ENCODE measurements at places on chromosomes 3 and 15.

GRCh38 chr3:159818997-159819500 is 169.6 kb upstream of the IL12A start:
- DNase-seq: no peak

DNA sequence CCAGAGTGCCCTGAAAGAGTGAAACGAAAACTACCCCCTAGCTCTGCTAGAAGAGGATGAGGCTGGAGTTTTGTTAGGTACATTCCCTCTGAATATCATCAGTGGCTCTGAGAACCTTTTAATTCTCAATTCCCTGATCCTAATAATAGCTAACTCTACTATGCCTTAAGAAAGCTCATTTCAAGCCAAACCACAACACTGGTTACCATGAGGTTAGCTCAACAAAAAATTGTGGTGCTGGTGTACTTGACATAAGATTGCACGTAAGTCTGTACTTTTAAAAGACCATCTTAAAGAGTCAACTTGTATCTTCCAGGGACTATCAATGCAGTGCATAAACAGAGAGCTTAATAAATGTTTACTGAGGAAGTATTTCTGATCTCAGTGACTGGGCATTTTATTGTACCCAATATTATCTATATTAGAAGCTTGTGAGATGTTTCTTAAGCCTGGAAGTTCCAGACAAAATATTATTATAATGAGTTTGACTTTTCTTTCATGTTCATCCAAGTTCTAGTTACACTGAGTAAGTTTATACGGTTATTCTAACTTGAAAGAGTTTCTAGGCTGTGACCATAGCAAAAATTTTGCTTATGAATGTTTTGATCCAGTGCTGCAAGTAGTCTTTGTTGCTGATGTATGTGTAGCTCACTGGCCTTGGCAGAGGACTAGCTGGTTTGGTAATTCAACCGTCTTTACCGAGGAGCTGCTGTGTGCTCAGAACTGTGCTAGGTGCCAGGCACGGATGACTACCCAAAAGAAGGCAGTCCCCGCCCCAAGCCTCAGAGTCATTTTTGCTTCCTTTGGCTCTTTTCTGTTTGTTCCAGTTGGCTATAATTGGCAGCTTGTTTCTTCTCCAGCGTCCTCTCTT is 334.4 kb upstream of the TRIM42 start:
- no peak for DNase-seq

GRCh38 chr3:80643421-80643820 is 875.6 kb upstream of the ROBO1 start:
- DNase-seq: no peak

DNA sequence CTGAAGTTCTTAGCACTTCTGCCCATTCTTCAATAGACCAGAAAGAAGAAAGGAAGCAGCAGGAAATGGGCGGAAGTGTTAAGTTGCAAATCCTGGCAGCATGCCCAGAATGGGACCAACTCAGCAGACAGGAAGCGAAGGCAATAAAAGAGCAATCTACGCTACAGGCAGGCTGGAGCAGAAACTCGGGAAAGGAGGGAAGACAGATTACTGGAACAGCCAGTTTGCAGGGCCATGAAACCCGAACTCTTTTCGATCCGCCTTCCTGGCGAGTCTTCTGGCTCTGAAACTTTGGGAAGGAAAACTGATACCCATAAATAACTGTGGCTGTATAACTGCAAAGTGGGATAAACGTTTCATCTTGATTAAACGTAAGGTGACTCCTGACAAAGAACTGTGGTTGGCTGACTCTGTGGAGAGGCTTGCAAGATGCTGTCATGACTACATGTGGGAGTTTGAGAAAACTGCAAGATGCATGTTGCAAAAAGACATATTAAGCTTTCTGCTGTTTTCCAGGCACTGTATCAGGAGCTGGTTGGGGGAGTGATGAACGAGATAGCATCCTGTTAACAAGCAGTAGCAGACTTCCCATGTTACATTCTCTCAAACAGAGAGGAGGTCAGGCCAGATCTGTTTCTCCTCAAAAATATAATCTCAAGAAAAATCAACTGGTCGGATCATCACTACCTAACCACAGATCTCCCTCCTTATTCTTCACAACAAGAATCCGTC is 67.8 kb downstream of the FMN1 start:
- no peak for DNase-seq

DNA sequence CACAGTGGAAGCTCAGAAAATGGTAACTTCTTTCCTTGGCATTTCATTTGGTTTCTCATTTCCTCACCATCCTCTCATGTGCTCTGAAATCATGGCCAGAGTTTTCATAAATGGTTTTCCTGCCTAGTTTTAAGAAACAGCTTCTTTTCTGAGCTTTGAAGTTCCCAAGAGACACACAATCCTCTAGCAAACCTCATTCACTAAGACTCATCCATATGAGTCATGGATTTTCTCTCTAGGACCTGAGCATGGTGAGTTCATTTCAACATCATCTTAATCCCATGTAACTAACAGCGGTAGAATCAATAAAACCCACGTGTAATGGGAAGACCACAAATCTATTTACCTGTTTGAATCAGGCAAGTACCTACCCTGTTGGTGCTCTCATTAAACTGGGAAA is 274.5 kb upstream of the LRTM1 start:
- no peak for DNase-seq

DNA sequence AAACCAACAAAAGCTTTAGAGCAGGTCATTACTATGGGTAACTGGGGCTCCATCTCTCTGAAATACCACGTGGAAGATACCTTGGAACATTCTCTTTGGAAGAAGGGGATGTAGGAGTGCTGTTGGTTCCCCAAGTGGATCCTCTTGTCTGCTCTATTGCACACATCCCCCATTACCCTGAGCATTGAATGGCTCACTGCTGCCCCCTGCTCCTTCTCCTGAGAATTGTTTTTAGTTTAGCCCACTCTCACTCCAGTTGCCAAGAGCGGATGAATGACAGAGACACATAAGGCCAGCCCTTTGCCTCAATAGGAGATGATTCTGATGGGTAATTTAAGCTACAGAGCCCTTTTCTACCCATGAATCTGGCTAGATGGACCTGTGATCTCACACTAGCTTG is 135.6 kb upstream of the SUCLG2 start:
- peak; percentile 16 for DNase-seq

Data from HuH-7 (cell line).